ENCODE measurements at places on chromosomes 7 and 10. TPM values are rescaled to one million over a fixed set of nuclear protein-coding genes. Genes with fewer than 3 reads are reported as not detected.
A peak's percentile ranks its signal among the peaks of the same experiment; 100 is the strongest.

GRCh38 chr7:100185726-100186125 is 8.0 kb downstream of the STAG3 start:
- DNase-seq = no peak
- no peak overlapping the region for H3K4me3 ChIP-seq
- no peaks in the 10 kb centered on the region for H3K27me3 ChIP-seq
- H3K36me3 ChIP-seq = no peaks in the 10 kb centered on the region
- H3K27ac ChIP-seq = no peak overlapping the region
- no peaks in the 10 kb centered on the region for H3K4me1 ChIP-seq

DNA sequence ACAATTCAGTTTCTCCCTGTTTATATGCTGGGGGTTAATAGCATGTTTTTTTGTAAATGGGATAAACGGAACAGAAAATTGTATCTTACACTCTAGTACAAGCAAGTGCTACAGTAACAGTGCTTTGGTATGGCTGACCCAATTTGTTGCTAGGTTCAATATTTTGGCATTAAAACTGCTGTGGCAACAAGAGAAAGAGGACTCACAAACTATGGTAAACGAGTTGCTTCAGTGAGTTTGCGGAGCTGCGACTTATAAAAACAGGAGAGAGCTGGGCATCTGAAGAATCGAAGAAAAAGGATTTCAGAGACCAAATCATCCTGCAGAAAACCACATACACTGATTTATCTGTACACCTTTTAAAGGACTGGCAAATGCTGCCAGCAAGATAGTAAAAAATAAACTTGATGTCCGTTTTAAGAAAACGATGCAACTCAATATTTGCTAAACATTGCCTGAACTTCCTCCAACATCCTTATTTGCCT is 2.2 kb downstream of the GLUD1 start:
- peak overlapping the region; percentile 99 for H3K27ac ChIP-seq
- no peak for DNase-seq
- H3K4me1 ChIP-seq = peaks cover 43% of the 10 kb centered on the region
- peak overlapping the region; percentile 93 for H3K4me3 ChIP-seq

Gene FOXI2
- 0.42 TPM for total RNA-seq

- no peaks in the 10 kb centered on the region for H3K27me3 ChIP-seq
- H3K4me1 ChIP-seq = no peaks in the 10 kb centered on the region
- no peak for DNase-seq
- H3K4me3 ChIP-seq = no peak overlapping the region
Measured at GRCh38 chr7:26328498-26329390, 37.1 kb downstream of the SNX10 start.

GRCh38 chr7:134625550-134625949 is 21.1 kb upstream of the BPGM start:
- H3K27me3 ChIP-seq = no peaks in the 10 kb centered on the region
- H3K4me3 ChIP-seq = no peak overlapping the region
- no peak for DNase-seq
- H3K27ac ChIP-seq = no peak overlapping the region
- no peaks in the 10 kb centered on the region for H3K36me3 ChIP-seq
- no peaks in the 10 kb centered on the region for H3K4me1 ChIP-seq

GRCh38 chr7:136870866-136871487 is 2.5 kb downstream of the CHRM2 start:
- no peaks in the 10 kb centered on the region for H3K27me3 ChIP-seq
- H3K4me1 ChIP-seq = peaks cover 51% of the 10 kb centered on the region
- H3K36me3 ChIP-seq = no peaks in the 10 kb centered on the region
- H3K27ac ChIP-seq = peak overlapping the region; percentile 13
- H3K4me3 ChIP-seq = peak overlapping the region; percentile 59
- DNase-seq = no peak

DNA sequence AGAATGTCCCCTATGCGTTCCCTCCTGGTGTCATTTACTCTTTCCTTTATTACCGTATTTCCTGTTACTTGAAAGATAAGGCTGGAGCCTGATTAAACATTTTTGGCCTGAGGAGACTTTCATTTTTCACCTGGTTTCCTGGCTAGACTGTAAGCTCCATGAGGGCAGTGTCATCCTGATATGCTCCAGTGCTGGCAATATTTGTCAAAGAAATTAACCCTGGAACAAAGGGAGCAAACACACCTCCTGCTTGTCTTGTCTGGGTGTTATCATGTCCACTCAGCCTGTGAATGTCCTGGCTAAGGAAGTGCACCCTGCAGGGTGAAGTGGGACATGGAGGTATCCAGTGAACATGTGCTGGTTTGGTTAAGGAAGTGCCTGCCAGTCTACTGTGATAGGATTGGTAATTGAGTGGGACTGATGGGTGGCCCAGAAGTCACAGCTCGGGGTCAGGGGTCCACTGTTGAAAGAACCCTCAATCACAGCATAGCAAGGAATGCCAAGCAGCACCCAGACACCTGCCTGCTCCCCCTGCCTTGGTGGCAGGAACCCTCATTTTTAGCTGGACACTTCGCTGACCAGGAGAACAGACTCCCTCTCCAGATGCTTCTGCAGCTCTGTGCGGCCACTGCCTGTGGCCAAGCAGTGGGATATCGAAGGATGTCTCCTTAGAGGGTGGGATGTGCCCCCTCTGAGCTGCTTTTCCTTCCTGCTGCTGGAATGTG is 20.9 kb upstream of the PPIA start:
- H3K4me1 ChIP-seq = peaks cover 7% of the 10 kb centered on the region
- H3K27ac ChIP-seq = no peak overlapping the region
- no peaks in the 10 kb centered on the region for H3K27me3 ChIP-seq
- no peaks in the 10 kb centered on the region for H3K36me3 ChIP-seq

GRCh38 chr7:94655126-94655847 is 646 bp downstream of the SGCE start:
- H3K4me1 ChIP-seq = peaks cover 21% of the 10 kb centered on the region
- H3K36me3 ChIP-seq = no peaks in the 10 kb centered on the region
- no peaks in the 10 kb centered on the region for H3K27me3 ChIP-seq
- H3K4me3 ChIP-seq = peak overlapping the region; percentile 74

DNA sequence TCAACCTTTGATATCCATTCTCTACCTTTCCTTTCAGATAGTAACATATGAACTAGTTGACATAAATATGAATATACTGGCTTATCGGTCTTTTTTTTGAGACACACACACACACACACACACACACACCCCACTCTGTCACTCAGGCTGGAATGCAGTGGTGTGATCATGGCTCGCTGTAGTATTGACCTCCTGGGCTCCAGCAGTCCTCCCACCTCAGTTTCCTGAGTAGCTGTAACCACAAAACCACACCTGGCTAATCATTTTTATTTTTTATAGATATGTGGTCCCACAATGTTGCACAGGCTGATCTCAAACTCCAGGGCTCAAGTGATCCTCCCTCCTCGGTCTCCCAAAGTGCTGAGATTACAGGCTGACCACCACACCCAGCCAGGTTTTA is 14.2 kb upstream of the NT5C3A start:
- no peak overlapping the region for H3K4me3 ChIP-seq
- no peak for DNase-seq
- peaks cover 12% of the 10 kb centered on the region for H3K4me1 ChIP-seq

- no peak overlapping the region for H3K4me3 ChIP-seq
- peaks cover 54% of the 10 kb centered on the region for H3K4me1 ChIP-seq
- H3K36me3 ChIP-seq = no peaks in the 10 kb centered on the region
- no peak for DNase-seq
- peak overlapping the region; percentile 76 for H3K27ac ChIP-seq
Measured at GRCh38 chr7:5677538-5678294, 103.7 kb downstream of the RNF216 start.

- no peaks in the 10 kb centered on the region for H3K27me3 ChIP-seq
- no peaks in the 10 kb centered on the region for H3K36me3 ChIP-seq
- no peak overlapping the region for H3K27ac ChIP-seq
- no peak for DNase-seq
Measured at GRCh38 chr10:86325158-86325557, 41.4 kb downstream of the GRID1 start.

DNA sequence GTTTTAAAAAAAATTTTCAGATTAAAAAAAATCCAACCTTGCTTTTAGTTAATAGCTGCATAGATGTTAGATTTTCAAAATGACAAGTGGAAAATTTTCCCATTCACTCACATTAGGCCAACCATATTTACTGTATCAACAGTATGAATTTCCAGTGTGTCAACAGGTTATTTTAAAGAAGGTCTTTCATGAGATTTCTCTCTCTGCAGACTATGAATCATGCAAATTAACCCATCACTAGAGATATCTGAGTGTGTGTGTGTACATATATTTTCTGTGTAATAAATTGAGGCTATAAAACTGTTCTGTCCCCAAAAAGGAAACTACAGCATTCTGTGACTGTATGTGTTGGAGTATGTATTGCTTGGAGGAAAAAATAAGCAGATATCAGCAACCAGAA is 305.6 kb downstream of the ARL4A start:
- H3K4me3 ChIP-seq = no peak overlapping the region
- no peak for DNase-seq
- H3K36me3 ChIP-seq = no peaks in the 10 kb centered on the region
- H3K27me3 ChIP-seq = no peaks in the 10 kb centered on the region

GRCh38 chr7:73811760-73812168 is 19.0 kb upstream of the CLDN4 start:
- peaks cover 4% of the 10 kb centered on the region for H3K4me1 ChIP-seq
- no peak overlapping the region for H3K27ac ChIP-seq
- no peaks in the 10 kb centered on the region for H3K36me3 ChIP-seq
- DNase-seq = no peak
- peaks cover 16% of the 10 kb centered on the region for H3K27me3 ChIP-seq

Gene PNLIPRP1
- not detected for total RNA-seq

DNA sequence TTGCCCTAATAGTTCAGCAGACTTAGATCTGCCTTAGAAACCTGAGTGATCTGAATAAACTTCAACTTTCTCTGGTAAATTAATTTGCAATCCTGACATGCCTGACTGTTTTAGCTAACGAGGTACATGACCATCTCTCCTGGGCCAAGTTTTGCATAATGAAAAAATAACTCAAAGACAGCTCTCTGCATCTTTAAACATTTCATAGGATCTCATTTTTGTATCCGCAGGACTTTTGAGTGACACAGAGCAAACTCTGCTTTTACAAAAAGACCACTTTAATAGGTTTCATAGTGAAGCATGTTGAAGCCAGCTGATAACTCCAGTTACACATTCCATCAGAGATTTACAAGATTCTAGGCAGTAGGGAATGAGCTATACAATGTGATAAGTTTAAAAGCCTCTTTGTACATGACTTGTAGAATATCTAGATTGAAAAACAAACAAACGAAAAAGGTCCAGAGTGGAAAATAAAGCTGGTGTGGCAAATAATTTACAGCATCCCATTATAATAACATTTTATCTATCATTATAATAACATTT is 2.1 kb downstream of the PRKG1 start:
- H3K27me3 ChIP-seq = no peaks in the 10 kb centered on the region
- peak overlapping the region; percentile 31 for H3K27ac ChIP-seq
- H3K36me3 ChIP-seq = no peaks in the 10 kb centered on the region
- no peak for DNase-seq
- peak overlapping the region; percentile 63 for H3K4me3 ChIP-seq

- no peaks in the 10 kb centered on the region for H3K36me3 ChIP-seq
- no peaks in the 10 kb centered on the region for H3K27me3 ChIP-seq
- H3K4me1 ChIP-seq = no peaks in the 10 kb centered on the region
- H3K27ac ChIP-seq = no peak overlapping the region
Measured at GRCh38 chr10:113569576-113569975, 16.7 kb downstream of the HABP2 start.

Gene CALHM3
- total RNA-seq = not detected

Gene HIP1
- total RNA-seq = 15.8 TPM

GRCh38 chr7:47948141-47948790 is at the start of gene PKD1L1:
PKD1L1 (minus strand) TSS chr7:47948466; CDS start chr7:47948440, 26 bp downstream.
- H3K36me3 ChIP-seq = no peaks in the 10 kb centered on the region
- no peaks in the 10 kb centered on the region for H3K27me3 ChIP-seq
- H3K27ac ChIP-seq = no peak within 1 kb of the TSS
- no peak for DNase-seq
- H3K4me1 ChIP-seq = peaks cover 4% of the 10 kb centered on the region
- H3K4me3 ChIP-seq = no peak within 1 kb of the TSS

- no peak overlapping the region for H3K27ac ChIP-seq
- no peaks in the 10 kb centered on the region for H3K4me1 ChIP-seq
- H3K4me3 ChIP-seq = no peak overlapping the region
- H3K27me3 ChIP-seq = no peaks in the 10 kb centered on the region
Measured at GRCh38 chr7:129678606-129679005, 67.1 kb downstream of the NRF1 start.

GRCh38 chr10:36464291-36464690 is 661.1 kb upstream of the ANKRD30A start:
- H3K4me3 ChIP-seq = no peak overlapping the region
- no peaks in the 10 kb centered on the region for H3K27me3 ChIP-seq
- H3K4me1 ChIP-seq = no peaks in the 10 kb centered on the region
- no peak overlapping the region for H3K27ac ChIP-seq
- no peaks in the 10 kb centered on the region for H3K36me3 ChIP-seq

Gene CH25H
- total RNA-seq = 2.5 TPM

Gene ZNF503
- 56.1 TPM for total RNA-seq

- no peak overlapping the region for H3K4me3 ChIP-seq
- H3K27me3 ChIP-seq = no peaks in the 10 kb centered on the region
- H3K4me1 ChIP-seq = peaks cover 22% of the 10 kb centered on the region
Measured at GRCh38 chr7:19916046-19916445, 142.6 kb upstream of the TMEM196 start.

Gene GDF2
- not detected for total RNA-seq

DNA sequence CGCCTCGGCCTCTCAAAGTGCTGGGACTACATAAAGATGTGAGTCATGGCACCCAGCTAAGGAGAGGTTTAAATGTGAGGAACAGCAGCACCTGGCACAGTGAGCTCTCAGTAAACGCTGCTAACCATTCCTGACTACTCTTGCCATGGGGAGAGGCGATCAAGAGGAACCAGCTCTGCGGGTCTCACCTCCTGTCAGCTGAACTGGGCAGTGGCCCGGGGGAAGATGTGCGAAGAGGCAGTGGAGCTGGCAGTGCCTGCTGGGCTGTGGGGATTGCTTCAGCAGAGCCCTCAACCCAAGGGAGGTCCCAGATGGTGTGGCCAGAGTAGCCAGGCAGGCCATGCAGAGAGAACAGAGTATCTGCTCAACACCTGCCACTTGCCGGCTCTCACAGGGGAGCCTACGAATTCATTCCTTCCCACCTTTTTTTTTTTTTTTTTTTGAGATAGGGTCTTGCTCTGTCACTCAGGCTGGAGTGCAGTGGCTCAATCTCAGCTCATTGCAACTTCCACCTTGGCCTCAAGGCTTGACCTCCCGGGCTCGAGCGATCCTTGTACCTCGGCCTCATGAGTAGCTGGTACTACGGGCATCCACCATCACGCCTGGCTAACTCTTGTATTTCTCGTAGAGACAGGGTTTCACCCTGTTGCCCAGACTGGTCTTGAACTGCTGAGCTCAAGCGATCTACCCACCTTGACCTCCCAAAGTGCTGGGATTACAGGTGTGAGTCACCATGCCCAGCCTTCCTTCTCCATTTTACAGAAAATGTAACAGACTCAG is 6.8 kb downstream of the POLM start:
- peaks cover 57% of the 10 kb centered on the region for H3K4me1 ChIP-seq
- DNase-seq = no peak
- peak overlapping the region; percentile 74 for H3K27ac ChIP-seq
- H3K36me3 ChIP-seq = peaks cover 37% of the 10 kb centered on the region

GRCh38 chr10:84156768-84157167 is 16.8 kb upstream of the GPR15LG start:
- H3K27ac ChIP-seq = no peak overlapping the region
- peaks cover under 1% of the 10 kb centered on the region for H3K27me3 ChIP-seq
- H3K4me3 ChIP-seq = no peak overlapping the region
- peaks cover 38% of the 10 kb centered on the region for H3K36me3 ChIP-seq

All from esophagus muscularis mucosa (tissue), 4 donors.